ENCODE measurements at places on chromosomes 2 and 18.
A peak's percentile ranks its signal among the peaks of the same experiment; 100 is the strongest.

GRCh38 chr18:50428531-50429206 lies 53.8 kb downstream of the SKA1 start:
- DNase-seq: no peak

GRCh38 chr2:11744631-11745394 lies 1.6 kb upstream of the LPIN1 start:
- peak; percentile 36 for DNase-seq

GRCh38 chr2:75309596-75310463 lies 110.5 kb upstream of the TACR1 start:
- DNase-seq: no peak

- no peak for DNase-seq
Measured at GRCh38 chr18:10329101-10329500, 125.3 kb upstream of the APCDD1 start.

GRCh38 chr18:76461148-76461547 lies 33.9 kb downstream of the ZNF516 start:
- no peak for DNase-seq

DNA sequence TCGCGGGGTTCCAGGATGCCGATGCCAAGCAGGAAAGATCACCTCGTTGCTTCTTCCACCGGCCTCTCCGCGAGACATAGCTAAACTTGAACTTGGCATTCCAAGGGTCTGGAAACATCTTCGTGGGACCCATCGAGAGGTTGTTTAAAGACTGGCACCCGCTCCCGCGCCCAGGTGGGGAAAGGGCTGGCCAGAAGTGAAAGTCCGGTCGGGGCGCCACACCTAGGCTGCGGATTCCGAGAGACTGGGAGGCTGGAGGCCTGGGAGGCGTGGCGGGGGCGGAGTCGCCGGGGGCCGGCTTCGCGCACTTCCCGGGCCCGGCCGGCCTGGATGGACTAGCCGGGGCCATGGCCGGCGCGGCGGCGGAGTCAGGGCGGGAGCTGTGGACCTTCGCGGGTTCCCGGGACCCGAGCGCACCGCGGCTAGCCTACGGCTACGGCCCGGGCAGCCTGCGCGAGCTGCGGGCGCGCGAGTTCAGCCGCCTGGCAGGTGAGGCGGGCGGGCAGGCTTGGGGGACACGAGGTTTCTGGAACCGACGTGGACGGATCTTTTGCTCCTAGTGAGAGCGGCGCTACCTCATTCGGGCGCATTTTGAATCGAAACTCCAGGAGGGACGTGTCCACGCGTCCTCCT lies at the start of gene MOCOS:
Gene MOCOS, plus strand, starts transcription at position 305 of the 633 bp plus-strand sequence. Its CDS starts 43 bp downstream, at position 348.
- DNase-seq: peak; percentile 77

DNA sequence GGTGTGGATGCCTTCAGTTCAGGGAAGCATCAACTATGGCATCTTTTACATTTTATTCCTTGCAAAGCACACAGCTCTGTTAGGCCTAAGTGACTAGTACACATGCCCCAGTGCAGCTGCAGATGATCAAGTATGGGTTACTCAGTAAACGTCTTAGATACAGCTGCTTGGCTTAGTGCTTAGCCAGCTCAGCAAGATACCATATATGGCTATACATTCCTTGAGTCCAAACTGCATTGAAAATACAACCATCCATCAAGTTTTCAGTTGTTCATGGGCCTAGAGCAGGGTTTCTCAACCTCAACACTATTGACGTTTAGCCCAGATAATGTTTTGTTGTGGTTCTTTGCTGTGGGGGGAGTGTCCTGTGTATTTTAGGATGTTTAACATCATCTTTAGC lies 769.9 kb downstream of the TSN start:
- DNase-seq: no peak

DNA sequence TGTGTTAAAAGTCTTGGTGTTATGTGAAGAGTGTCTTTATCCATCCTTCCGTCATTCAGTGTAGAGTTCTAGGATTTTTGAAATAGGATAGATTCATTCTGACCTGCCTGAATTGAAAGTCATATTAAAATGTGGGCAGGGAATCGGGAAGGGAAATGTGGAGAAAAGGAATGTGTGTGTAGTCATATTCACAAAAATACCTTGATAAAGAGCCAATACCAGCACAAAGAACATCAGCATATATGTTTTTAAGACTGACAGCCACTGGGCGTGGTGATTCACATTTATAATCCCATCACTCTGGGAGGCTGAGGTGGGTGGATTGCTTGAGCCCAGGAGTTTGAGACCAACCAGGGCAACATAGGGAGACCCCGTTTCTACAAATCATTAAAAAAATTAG lies 188.1 kb downstream of the CAMKMT start:
- no peak for DNase-seq

DNA sequence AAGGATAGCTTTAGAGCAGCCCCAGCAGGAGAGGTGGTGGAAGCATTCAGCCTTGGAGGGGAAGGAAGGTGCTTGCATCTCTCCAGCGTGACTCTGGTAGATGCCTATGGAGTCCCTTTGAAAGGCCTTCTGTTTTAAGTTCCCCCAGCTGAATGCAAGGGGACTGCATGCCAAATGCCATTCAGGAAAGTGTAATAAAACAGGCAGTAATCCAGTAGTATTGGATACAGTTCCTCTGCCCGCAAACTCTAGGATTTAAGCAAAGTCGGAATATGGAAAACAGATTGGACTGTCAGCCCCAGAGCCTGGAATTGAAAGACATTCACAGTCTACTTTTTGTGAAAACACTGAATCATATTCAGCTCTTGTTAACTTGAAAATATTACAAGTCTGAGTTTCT lies 125.2 kb upstream of the GAREM1 start:
- no peak for DNase-seq

GRCh38 chr2:37389989-37390765 lies 45.7 kb downstream of the QPCT start:
- DNase-seq: peak; percentile 15

GRCh38 chr2:233386382-233387041 lies 32.2 kb downstream of the DGKD start:
- DNase-seq: no peak

GRCh38 chr18:28181616-28182015 lies 4.7 kb upstream of the CDH2 start:
- no peak for DNase-seq

DNA sequence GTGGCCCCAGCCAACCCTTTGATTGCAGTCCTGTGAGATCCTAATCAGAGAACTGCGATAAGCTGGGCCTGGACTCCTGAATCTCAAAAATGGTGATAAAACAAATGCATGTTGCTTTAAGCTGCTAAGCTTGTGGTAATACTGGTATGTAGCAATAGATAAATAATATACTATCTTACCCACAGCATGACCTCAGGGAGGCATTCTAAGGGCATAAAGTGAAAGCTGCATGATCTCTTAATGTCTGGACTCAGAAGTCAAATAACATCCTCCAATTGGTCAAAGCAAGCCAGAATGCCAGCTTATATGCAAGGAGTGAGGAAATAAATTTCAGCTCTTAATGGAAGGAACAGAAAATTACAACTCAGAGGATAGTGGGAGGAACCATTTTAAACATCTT lies 246.1 kb downstream of the FSIP2 start:
- DNase-seq: no peak

DNA sequence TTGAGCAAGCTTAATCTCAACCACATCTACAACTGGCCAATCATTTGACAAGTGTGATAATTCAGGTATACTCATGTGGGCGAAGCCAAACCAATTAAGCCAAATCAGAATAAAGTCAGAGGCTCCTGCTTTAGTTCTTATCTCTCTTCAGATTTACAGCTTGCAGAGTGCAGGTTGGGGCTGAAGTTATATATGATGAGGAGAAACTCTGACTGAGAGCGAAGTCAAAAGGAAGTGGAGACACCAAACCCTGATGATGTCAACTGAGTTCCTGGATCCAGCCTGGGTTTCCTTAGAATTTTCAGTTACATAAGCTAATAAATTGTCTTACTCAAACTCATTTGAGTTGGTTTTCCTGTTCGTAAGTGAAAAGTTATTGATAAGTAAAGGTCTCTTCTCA lies 73.9 kb downstream of the ASXL2 start:
- no peak for DNase-seq

DNA sequence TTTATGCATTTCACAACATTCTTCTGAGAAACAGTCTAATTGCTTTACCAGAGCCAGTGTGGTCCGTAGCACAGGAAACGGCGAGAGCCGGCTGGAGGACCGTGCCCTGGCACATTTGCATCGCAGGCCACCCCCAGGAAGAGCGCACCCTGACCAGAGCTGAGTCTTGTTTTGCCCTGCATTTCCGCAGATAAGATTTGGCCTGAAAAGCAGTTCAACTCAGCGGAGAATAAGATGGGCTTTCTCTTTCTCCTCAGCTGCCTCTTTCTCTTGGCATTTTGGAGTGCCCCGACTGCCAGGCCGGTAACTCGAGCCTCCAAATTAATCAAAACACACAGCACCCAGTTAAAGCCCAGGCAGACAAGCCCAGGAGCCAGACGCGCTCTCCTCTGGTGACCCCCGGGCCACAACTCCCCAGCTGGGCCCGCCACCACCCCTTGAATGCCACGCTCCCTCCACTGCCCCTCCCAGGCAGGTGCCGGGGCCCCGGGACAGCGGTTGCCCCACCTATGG lies 464 bp downstream of the COL4A4 start:
- no peak for DNase-seq

- no peak for DNase-seq
Measured at GRCh38 chr2:191980483-191980882, 133.6 kb upstream of the CAVIN2 start.

DNA sequence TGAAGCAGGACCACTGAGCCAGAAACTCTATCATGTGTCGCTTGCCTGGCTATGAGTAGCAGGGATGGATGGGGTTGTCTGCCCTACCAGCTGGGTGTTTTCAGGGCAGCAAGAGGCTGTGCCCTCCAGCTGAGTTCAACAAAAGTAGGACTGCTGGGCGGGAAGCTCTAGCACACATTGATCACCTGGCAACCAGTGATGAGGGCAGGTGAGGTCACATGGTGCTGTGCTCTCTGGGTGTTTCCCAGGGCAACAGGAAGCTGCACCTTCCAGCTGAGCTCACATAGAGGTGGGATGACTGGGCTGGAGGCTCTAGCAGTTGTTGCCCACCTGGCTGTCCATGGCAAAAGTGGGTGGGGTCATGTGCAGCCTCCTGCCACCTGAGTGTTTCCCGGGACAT lies 487.3 kb upstream of the VWC2L start:
- DNase-seq: no peak

- DNase-seq: no peak
Measured at GRCh38 chr2:73063909-73064875, 7.3 kb downstream of the SFXN5 start.

GRCh38 chr18:354003-354402 lies 86.2 kb upstream of the THOC1 start:
- no peak for DNase-seq

- DNase-seq: no peak
Measured at GRCh38 chr2:26650713-26651469, 9.7 kb upstream of the CIB4 start.

- DNase-seq: no peak
Measured at GRCh38 chr2:70418514-70418913, 116.6 kb upstream of the FAM136A start.

DNA sequence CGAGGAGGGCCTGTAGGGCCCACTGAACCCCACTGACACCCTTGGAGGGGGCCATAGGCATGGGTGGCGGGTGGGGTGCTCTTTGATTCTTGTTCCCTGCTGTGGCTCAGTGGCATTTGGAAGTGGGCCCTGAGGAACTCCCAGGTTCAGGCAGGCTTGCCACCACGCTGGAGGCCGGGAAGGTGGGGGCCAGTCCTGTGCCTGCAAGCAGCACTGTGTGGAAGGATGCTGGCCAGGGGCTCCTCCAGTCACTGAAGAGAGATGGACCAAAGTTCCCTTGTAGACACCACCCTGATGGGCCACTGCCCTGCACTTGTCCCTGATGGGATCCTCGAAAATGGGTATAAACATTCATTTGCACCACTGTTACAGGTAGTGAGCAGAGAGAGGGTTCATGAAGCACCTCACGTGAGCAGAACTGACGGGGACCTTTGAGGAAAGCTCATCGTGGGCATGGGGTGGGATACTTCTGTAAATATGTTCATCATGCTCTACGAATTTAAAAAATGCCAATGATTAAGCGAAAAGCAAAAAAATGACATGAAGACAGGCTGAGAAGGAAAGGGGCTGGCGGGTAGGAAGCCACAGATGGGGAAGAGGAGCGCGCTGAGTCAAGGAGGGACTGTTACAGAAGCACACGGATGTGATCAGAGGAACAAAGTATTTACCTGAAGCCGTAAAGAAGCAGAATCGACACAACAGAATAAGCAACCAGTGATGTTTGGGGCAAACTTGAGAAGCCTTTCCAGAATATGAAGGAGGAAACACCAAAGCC lies 45.2 kb upstream of the ASB1 start:
- DNase-seq: no peak

DNA sequence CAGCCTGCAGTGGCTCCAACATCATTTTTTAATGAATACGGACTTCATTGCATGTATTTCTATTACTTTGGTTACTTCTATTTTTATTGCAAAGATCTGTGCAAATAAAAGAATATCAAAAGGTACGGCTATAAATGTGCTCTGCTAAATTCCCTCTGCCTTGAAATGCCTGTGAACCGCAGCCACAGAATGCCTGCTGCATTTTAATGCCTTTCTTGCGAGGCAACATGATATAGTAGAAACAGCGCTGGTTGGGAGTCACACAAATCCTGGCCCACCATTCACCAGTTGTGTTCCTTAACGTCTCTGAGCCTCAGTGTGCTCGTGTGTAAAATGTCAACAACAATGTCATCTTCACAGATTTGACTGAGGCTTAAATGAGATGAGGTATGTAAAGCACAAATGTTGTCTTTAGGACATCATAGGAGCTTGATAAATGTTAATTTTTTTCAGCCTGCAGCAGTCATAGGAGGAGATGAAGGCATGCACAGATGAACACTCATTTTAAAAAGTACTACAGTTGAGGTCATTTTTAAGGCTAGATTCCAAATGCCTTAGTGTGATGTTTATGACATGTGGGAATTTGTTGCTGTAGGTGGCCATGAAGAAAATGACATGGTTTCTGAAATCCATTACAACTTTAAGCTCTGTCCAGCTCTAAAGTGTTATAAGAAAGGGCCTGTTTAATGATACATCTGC lies 187.6 kb upstream of the NRP2 start:
- DNase-seq: no peak

- no peak for DNase-seq
Measured at GRCh38 chr2:29273685-29274611, 158.7 kb downstream of the CLIP4 start.

DNA sequence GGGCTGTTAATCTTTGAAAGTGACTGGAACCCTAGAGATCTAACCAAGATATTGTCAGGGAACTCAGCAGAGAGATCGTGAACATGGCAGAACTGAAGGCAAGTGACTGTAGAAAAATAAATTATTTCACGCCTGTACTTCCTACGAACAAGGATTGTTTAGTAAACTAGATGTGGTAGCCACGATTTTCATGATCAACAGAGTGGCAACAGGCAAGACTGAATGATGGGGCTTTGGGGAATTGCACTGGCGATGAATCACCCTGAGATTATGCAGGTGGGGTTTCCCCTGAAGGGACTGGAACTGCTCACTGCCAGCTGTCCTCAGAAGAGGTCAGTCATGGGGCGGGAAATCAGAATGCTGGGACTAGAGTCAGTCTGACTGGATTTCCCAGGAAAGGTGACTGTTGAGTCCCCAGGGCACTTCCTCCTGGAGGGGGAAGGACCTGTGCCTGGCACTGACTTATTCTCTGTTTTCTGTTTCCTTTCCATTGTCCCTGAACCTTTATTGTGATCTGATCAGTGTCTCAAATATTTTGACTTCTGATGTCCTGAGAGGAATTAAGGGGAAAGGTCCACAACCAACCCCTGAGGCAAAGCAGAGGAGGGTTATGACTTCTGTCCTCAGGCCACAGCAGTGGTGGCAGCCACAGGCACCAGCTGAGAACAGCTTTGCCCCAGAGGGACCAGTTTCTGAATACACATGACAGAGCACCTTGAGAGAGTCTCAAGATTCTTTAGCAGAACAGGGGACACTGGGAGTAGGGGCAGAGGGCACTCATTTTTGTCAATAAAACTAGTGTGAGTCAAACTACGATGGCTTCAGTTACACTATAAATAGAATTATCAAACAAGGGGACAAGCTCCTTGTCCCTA lies 70.0 kb downstream of the NAB1 start:
- no peak for DNase-seq

All from NCI-H510A (cell line).